Neural progenitor cell (in vitro differentiated cells): ENCODE measurements at places on chromosomes 2 and 18. TPM values are rescaled to one million over a fixed set of nuclear protein-coding genes. Genes with fewer than 3 reads are reported as not detected.

Gene VAMP8
- total RNA-seq: 0.52 and 2.4 TPM in 2 replicates

Gene LANCL1
- 95.5 and 122 TPM in 2 replicates for total RNA-seq

Gene QPCT
- 0.19 TPM in 1 of 2 replicates, not detected in the other for total RNA-seq

Gene CEBPZOS
- 6.4 and 13.6 TPM in 2 replicates for total RNA-seq

Gene OTX1
- 7.9 and 23.3 TPM in 2 replicates for total RNA-seq

DNA sequence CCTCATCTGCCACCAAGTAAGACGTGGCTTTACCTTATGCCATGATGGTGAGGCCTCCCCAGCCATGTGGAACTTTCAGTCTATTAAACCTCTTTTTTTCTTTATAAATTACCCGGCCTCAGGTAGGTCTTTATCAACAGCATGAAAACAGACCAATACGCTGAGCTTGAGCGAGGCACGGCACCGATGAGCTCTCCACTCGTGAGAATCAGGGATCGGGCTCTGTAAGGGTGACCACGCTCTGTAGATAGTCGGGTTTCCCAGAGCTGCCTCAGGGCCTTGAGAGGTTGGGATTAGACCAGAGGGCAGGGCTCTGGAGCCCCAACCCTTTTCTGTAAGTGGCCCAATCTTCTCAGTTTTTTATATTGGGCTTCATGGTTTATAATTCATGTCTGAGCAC, 360.3 kb upstream of the MYT1L start:
- peaks cover 14% of the 10 kb centered on the region for H3K4me1 ChIP-seq
- H3K36me3 ChIP-seq: no peaks in the 10 kb centered on the region
- no peak for DNase-seq
- no peaks in the 10 kb centered on the region for H3K27me3 ChIP-seq
- H3K4me3 ChIP-seq: no peak overlapping the region

DNA sequence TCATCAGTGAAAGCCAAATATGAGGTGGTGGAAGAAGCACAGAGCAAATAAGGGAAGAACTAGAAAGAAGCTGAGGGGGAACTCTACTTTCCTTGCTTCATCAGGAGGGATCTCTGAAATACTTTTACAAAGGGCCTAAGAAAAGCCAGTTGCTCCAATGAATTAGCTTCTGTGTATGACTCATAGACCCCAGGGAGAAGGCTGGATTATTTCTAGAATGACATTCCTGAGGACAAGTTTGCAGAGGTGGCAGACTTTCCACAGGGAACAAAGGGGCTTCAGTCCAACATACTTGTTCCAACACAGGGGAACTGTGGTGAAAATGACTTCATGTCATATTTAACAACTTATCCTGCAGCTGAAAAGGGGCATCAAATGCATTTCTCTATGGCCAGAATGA, 29.0 kb downstream of the DOK1 start:
- no peaks in the 10 kb centered on the region for H3K27me3 ChIP-seq
- H3K27ac ChIP-seq: no peak overlapping the region
- DNase-seq: no peak

GRCh38 chr18:45930963-45931362, 36.2 kb downstream of the EPG5 start:
- H3K27me3 ChIP-seq: no peaks in the 10 kb centered on the region
- no peak overlapping the region for H3K4me3 ChIP-seq
- no peak overlapping the region for H3K27ac ChIP-seq
- no peaks in the 10 kb centered on the region for H3K4me1 ChIP-seq

- no peak overlapping the region for H3K4me3 ChIP-seq
- no peaks in the 10 kb centered on the region for H3K27me3 ChIP-seq
- no peak overlapping the region for H3K27ac ChIP-seq
- no peaks in the 10 kb centered on the region for H3K4me1 ChIP-seq
- no peaks in the 10 kb centered on the region for H3K36me3 ChIP-seq
Measured at GRCh38 chr18:13376841-13377351, 158.3 kb downstream of the LDLRAD4 start.

- H3K4me1 ChIP-seq: no peaks in the 10 kb centered on the region
- no peaks in the 10 kb centered on the region for H3K27me3 ChIP-seq
- no peak overlapping the region for H3K4me3 ChIP-seq
- no peak for DNase-seq
- H3K36me3 ChIP-seq: no peaks in the 10 kb centered on the region
Measured at GRCh38 chr2:42474765-42475454, 18.9 kb downstream of the KCNG3 start.

DNA sequence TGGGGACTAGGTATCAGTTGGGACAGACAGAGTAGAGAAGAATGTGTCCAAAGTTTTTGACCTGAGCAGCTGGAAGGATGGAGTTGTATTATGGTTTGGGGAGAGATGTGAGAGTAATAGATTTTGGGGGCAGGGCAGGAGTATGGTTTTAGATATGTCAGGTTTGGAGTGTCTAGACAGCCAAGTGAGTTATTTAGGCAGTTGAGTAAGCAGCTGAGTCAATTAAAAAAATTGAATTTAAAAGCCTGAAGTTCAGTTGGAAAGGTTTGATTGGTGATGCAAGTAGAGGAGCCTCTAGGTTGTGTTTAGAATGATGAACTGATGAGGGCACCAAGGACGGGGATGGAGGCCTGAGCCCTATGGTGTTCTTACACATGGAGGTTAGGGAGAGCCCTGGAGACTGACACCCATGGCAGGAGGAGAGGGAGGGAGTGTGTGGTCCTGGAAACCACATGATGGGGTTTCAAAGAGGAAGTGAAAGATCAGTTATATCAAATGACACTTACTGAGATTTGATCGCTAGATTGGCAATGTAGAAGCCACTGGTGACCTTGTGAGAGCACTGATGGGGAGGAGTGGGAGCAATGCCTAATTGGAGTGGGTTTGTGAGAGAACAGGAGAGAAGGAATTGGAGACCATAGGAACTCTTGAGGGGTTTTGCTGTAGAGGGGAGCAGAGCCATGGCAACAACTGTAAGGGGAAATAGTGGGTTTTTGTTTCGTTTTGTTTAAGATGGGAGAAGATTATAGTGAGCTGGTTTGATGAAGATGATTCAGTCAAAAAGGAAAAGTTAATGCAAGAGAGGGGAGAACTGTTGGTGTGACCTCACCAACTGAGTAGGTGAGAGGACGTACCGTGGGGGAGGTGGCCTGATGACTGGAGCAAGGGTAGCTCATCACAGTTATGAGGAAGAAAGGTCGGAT, 10.3 kb downstream of the ITGA6 start:
- H3K36me3 ChIP-seq: no peaks in the 10 kb centered on the region
- DNase-seq: no peak
- H3K4me3 ChIP-seq: no peak overlapping the region
- peaks cover 78% of the 10 kb centered on the region for H3K4me1 ChIP-seq
- H3K27me3 ChIP-seq: no peaks in the 10 kb centered on the region

DNA sequence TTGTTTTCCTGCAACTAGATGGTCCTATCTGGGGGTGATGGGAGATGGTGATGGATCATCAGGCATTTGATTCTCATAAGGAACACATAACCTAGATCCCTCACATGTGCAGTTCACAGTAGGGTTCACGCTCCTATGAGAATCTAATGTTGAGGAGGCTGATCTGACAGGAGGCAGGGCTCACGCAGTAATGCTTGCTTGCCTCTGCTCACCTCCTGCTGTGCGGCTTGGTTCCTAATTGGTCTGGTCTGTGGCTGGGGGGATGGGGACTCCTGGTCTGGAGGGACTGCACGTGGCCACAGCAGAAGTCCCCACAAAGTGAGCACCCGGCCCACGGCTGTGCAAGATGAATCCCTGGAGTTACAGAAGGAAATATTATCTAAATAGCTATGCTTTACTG, 11.3 kb downstream of the MC5R start:
- no peak overlapping the region for H3K27ac ChIP-seq
- no peaks in the 10 kb centered on the region for H3K36me3 ChIP-seq
- DNase-seq: peak; percentile 22
- H3K4me3 ChIP-seq: no peak overlapping the region
- no peaks in the 10 kb centered on the region for H3K27me3 ChIP-seq
- no peaks in the 10 kb centered on the region for H3K4me1 ChIP-seq

DNA sequence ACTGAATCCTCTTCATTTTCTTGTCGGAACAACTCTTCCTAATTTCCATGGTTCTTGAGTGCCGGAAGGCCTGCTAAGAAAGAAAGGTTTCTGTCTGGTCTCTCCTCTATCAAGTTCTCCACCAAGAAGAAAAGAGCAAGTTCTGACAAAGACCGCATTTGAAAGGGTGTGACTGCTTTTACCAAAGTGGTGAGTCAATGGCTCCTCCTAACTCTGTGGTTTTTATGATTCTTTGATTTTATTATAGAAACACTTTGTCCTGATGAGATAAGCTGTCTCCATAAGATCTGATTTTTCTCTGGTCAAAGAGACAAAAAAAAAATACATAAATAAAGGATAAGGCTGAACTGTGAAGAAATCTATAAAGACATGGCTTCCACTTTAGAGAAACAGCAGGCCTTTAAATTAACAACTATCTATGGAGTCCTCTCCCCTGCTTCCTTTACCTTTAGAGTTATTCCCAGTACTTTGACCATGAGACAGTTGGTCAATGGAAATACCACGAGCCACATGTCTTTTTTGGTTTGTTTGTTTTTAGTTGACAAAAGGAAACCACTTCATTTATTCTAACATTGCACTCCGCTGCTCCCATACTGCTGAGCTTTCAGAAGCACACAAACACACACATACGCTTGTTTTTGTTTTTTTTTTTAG, 67.7 kb downstream of the REL start:
- no peaks in the 10 kb centered on the region for H3K36me3 ChIP-seq
- H3K27ac ChIP-seq: no peak overlapping the region
- no peaks in the 10 kb centered on the region for H3K27me3 ChIP-seq
- no peak for DNase-seq
- H3K4me1 ChIP-seq: peaks cover 10% of the 10 kb centered on the region
- H3K4me3 ChIP-seq: no peak overlapping the region

GRCh38 chr2:208269091-208269490, 3.0 kb downstream of the PIKFYVE start:
- no peaks in the 10 kb centered on the region for H3K27me3 ChIP-seq
- peaks cover 12% of the 10 kb centered on the region for H3K4me1 ChIP-seq
- H3K4me3 ChIP-seq: no peak overlapping the region
- no peak overlapping the region for H3K27ac ChIP-seq
- H3K36me3 ChIP-seq: peaks cover 20% of the 10 kb centered on the region

- peaks cover 4% of the 10 kb centered on the region for H3K4me1 ChIP-seq
- DNase-seq: no peak
- no peak overlapping the region for H3K27ac ChIP-seq
Measured at GRCh38 chr2:133045787-133046186, 375.8 kb upstream of the LYPD1 start.

DNA sequence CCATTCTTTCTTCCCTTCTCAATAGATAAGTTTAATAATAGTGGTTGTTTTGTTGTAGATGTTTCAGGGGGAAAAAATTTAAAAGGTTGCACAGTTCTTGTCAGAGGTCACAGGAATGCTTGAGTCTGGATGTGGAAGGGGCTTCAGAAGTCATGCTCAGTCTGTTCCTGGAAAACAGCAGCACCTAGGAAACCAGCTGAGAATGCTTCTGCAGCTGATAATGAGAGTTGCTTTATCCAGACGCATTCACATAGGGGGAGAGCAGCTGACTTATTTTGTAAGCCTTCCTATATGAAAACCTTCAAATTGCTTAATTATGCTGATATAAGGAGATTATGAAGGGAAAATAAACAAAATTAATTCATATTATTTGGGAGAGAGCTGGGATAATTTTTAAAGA, 235.5 kb downstream of the GULP1 start:
- no peak for DNase-seq
- no peaks in the 10 kb centered on the region for H3K27me3 ChIP-seq
- no peaks in the 10 kb centered on the region for H3K4me1 ChIP-seq
- H3K27ac ChIP-seq: no peak overlapping the region

- H3K27me3 ChIP-seq: no peaks in the 10 kb centered on the region
- no peak for DNase-seq
- no peaks in the 10 kb centered on the region for H3K4me1 ChIP-seq
- no peak overlapping the region for H3K27ac ChIP-seq
Measured at GRCh38 chr2:79952616-79953015, 351.9 kb downstream of the LRRTM1 start.
